Astrocyte (in vitro differentiated cells and primary cell): ENCODE measurements at places on chromosomes 5 and 9. TPM values are rescaled to one million over a fixed set of nuclear protein-coding genes. Genes with fewer than 3 reads are reported as not detected.

DNA sequence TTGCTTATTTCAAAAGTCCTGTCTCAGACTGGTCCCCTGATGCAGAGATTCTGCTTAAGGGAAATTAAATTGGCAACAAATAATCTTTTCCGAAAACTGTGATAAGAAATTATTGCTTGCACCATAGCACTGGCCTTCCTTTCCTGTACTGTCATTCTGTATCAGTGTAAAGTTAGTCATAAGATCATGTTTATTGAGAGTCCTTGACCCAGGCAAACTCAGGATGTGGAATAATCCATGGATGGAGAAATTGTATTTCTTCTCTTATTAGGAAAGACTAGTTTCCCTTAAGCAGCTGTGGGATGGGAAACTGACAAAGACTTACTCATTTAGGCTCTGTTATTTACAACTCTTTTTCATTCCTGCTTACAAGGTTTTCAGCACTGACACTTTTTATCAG is 83.0 kb upstream of the RANBP6 start:
- DNase-seq, result peak; percentile 22

GRCh38 chr5:143186623-143187022 is 216.9 kb downstream of the NR3C1 start:
- DNase-seq, result no peak

GRCh38 chr5:54177058-54177457 is 133.3 kb downstream of the ARL15 start:
- DNase-seq, result no peak

GRCh38 chr5:11104651-11105112 is 343.6 kb upstream of the DAP start:
- DNase-seq, result no peak

DNA sequence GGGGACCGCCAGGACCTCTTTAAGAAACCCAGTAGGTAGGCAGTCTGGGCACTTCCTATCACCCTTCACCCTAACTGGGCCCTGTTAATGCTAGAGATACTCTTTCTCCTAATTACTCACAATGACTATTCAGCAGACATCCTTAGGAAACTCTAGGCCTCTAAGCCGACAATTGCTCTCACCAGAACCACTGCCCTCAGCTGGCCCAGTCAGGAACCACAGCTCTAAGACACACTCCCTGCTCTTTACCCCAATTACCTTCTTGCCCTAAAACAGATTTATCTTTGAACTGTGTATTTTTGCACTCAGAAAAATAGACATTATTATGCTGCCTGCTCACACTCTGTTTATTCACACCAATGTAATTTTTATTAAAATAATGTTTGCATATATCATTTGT is 432.6 kb upstream of the SLC30A5 start:
- DNase-seq, result no peak

MUSK gene
- not detected in 2 replicates for total RNA-seq

UIMC1 gene
- total RNA-seq, result 36.1 and 41.0 TPM in 2 replicates

CTXN3 gene
- total RNA-seq, result not detected in 2 replicates

DNA sequence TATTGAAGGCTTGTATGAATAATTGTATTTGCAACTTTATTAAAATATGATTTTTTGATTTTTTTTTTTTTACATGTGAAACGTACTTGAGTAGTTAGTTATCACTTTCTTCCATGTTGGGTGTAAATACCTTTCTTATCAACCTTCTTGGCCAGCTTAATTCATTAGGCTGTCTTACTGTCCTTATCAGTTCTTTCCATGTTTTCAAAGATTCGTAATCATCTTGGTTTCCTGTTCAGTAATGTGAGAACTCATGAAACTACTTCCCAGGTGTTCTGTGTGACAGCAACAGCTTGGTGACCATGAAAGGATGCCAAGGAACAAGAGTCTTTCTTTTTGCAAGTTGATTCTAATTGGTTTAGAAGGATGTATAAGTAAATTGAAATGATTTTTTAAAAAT is 100.0 kb downstream of the ADGRV1 start:
- no peak for DNase-seq

- DNase-seq, result no peak
Measured at GRCh38 chr9:85515021-85515420, 226.7 kb downstream of the AGTPBP1 start.

BRINP1 gene
- 2.2 and 2.7 TPM in 2 replicates for total RNA-seq

DBH gene
- not detected in 2 replicates for total RNA-seq

DNA sequence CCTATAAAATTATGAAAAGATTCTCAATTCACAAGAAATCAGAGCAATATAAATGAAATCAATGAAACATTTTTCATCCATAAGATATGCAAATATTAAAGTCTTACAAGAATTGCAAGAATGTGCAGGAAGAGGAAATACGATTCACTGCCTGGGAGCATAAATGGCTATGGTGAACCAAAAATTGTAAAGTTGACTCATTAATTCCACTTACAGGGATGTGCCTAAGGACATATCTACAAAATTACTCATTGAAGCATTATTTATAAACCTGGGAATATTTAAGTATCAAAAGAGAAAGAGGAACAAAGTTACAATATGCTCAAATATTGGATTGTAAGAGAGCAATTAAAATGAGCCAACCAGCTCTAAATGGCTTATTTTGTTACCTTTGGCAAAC is 6.9 kb upstream of the NIPSNAP3A start:
- peak; percentile 55 for DNase-seq

DNA sequence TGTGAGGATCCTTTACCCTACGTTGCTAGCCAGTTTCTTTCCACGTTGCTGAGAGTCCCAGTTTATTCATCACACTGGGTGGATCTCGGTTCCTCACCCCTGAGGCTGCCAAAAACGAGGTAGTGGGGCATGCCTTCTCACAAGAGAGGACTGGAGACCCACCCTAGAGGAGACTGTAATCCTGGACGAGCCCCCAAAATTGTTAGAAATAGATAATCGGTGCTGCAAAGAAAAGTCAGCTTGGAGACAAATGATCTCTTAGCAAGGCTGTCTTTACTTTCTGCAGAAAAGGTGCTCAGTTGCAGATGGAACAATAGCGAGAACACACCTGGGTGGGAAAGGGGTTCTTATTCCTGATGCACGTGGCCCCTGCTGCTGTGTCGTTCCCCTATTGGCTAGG is 101.8 kb downstream of the TMEM167A start:
- no peak for DNase-seq

- DNase-seq, result peak; percentile 49
Measured at GRCh38 chr9:83432104-83432627, 106.0 kb downstream of the FRMD3 start.

DNA sequence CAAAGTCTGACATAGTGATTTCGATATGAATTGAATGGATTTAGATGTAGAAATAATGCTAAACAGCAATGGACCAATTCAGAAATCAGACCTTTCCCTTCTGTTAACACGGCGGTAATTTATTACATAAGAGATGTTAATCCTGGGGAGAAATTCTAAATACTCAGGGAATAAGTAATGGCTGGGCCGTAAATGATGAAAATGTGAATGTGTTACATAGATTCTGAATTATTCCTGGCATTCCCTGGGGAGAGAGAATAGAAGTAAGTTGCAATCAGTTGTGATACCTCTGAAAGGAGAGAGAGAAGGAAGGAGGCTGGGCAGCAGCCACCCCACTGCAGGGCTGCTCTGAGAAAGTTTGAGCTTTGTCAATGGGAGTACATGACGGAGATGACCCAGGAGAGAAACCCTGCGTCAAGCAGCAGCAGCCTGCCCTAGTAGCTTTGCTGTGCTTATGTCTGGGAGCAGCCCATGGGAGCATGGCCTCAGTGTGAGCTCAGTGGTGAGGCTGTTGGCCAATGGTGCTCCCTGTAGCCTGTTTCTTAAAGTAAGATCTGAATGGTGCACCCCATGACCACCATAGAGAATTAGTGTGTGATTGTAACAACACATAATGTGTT is 420.1 kb downstream of the MTRR start:
- no peak for DNase-seq

GRCh38 chr5:72920690-72921502 is 34.9 kb upstream of the FCHO2 start:
- peak; percentile 20 for DNase-seq

DNA sequence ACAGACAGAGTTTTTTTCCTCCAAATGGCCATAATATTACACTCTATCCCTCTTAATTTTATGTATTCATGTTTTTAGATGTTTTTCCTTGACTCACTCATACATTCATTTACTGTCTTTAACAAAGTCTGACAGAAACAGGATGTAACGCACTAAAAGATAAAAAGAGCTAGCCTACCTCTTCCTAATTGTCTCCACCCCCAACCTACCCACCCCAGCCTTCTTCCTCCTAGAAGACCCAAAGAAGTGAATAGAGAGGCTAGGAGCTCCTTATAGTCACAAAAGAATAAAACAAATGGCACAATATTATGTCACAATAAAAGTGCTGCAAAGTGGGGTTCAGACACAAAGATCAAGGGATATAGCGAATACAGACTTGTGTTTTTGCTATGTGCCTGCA is 719 bp downstream of the NOL8 start:
- no peak for DNase-seq

GRCh38 chr5:143059976-143060765 is 290.0 kb downstream of the ARHGAP26 start:
- DNase-seq, result no peak

DNA sequence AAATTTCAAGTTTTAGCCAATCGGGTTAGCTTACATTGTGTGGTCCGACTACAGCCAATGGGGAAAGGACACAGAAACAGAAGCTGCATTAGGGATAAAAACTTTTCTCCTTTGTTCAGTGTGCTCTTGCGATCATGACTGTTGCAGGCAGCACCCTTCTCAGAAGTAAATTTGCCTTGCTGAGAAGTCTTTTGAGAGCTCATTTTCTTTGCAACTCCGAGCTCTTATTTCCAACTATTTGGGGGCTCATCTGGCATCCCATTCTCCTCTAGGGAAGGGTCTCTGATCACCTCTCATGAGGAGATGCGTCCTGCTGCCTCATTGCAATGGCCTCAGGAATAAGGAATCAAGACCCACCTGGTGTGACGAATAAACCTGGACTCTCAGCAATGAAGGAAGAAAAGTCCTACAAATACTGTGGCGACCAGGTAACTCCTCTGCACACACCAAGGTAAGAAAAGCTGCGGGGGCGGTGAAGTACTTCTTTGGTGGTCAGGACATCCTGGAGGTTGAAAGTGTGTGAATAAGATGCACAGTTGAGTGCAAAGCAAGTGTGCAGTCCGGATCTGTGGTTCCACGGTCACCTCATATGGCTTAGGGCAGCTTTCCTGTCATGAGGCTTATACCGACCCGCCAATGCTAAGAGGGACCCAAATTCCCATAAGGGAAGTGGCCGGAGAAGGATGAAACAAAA is 20.4 kb downstream of the CNOT8 start:
- peak; percentile 13 for DNase-seq

ZFR gene
- total RNA-seq, result 65.8 and 68.4 TPM in 2 replicates
